DMS79 treated with DMSO at 0.1 percent for 48 hours (cell line): ENCODE measurements at places on chromosomes 5 and 9.

- DNase-seq: no peak
These were observed 213.6 kb downstream of the AGTPBP1 start for GRCh38 chr9:85528142-85528541.

GRCh38 chr5:91293131-91293530, 90.0 kb downstream of the ARRDC3 start:
- DNase-seq: no peak

GRCh38 chr5:178466342-178466741, 123.9 kb downstream of the COL23A1 start:
- DNase-seq: no peak

DNA sequence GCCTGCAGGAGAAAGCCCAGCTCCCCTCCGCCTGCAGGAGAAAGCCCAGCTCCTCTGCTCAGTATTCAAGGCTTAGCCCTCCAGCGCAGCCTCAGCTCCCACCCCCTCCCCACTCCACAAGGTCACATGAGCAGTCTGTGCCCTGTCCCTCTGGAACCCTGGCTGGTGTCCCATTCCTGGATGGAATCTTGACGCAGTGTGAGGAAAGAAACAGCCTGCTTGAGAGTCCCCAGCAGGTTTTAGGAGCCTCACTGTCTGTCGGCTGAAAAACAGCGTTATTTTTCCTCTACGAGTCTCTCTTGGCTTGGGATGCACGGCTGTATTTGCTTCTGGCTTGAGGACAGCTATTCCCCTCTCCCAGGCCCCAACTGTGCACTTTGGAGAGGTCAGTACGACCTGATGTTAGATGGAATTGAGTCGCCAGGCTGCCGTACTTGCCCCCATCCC, 210.1 kb upstream of the TRIM32 start:
- DNase-seq: no peak

DNA sequence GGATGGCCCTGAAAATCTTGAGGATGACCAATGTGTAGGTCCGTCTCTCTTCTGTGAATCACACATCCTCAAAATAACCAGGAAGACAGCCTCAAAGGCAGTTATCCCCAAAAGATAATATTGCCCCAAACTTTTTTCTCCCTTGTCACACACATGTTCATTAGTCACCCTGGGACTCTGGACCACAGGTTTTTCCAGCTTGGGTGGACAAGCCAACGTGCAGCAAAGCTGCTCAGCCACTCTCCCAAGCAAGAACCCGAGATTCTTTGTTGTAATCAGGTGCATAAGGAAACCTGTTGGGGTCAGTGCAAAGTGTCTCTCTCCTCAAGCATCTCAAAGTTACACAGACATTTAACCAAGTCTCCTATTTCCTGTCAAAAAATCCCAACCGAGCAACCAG, 196.6 kb downstream of the GNA14 start:
- DNase-seq: no peak
